ENCODE measurements at places on chromosomes 1 and 21. TPM values are rescaled to one million over a fixed set of nuclear protein-coding genes. Genes with fewer than 3 reads are reported as not detected.

DNA sequence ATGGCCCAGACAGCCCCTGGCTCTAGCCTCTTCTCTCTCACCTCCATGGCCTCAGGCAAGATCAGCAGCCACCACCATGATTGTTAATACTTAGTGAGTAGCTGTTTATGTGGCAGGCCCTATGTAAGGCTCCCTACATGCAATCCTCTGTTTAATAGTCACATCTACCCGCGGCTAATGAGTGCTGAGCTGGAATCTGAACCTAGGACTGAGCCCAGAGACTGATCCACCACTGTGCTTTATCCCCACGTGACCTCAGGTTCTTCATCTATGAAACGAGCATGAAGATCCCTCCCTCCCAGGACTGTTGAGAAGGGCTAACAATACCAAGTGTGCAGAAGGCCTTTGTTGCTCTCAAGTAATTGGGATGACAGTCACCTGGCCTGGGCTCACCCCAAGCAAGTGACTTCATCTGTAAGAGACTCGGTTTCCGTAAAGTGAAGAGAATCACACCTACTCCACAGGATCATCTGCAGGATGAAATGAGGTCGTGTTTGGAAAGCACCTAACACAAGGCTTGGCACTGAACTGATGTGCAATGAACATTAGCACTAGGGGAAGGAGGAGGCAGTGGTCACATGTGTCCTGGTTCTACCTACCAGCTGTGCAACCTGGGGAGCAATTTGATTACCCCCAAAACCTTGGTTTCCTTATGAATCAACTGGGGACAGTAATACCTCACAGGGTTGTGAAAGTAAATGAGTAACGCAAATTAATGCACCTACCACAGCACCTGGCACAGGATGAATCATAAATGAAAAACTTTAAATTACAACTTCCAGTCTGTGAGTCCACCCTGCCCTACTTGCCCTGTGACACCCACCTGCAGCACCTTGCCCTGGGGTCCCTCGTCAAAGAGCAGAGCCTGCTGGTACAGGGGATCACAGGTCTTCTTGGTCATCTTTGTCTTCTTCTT is 37.2 kb downstream of the RIMS3 start:
- H3K27me3 ChIP-seq, result no peaks in the 10 kb centered on the region
- peaks cover 22% of the 10 kb centered on the region for H3K36me3 ChIP-seq
- no peak overlapping the region for H3K4me3 ChIP-seq
- no peak for DNase-seq

GRCh38 chr1:59367301-59368007 is 70.6 kb downstream of the FGGY start:
- H3K27ac ChIP-seq, result peak overlapping the region; percentile 47
- peak; percentile 8 for DNase-seq
- peaks cover 11% of the 10 kb centered on the region for H3K4me1 ChIP-seq
- H3K27me3 ChIP-seq, result no peaks in the 10 kb centered on the region

- H3K4me1 ChIP-seq, result peaks cover 5% of the 10 kb centered on the region
- no peaks in the 10 kb centered on the region for H3K27me3 ChIP-seq
- no peak overlapping the region for H3K4me3 ChIP-seq
Observed at GRCh38 chr1:55575571-55576279, 360.6 kb upstream of the USP24 start.

DNA sequence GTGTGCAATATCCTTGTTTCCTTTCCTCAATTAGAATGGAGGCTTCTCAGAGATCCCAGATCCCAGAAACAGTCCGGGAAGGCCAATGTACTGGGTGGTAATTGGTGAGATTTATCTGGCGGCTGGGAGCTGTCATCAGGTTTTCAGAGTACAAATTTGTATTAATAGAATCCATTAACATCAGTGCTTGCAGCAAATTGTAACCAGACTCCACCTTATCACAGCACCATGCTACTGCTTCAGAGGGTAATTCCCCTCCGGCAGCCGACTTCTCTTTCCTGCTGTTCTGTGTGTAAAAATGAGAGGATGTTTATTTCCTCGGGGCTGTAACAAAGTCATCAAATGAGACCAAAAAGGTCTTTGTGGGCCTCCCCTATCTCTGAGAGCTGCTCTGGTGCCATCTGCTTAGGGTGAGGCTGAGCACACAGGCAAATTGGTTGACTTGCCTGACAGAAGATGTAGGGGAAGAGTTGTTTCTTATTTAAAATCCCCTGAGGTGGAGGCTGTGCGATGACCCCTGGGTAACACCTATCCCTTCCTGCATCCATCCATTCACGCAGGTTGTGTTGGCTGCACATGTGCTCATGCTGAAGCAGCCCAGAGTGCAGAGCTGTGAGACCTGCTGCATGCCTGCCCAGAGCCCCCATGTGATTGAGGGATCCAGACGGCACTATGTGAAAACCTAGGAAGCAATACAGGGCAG is 19.2 kb downstream of the NFASC start:
- H3K36me3 ChIP-seq, result no peaks in the 10 kb centered on the region
- H3K4me1 ChIP-seq, result peaks cover 56% of the 10 kb centered on the region
- H3K27ac ChIP-seq, result no peak overlapping the region
- no peak overlapping the region for H3K4me3 ChIP-seq
- no peaks in the 10 kb centered on the region for H3K27me3 ChIP-seq

DNA sequence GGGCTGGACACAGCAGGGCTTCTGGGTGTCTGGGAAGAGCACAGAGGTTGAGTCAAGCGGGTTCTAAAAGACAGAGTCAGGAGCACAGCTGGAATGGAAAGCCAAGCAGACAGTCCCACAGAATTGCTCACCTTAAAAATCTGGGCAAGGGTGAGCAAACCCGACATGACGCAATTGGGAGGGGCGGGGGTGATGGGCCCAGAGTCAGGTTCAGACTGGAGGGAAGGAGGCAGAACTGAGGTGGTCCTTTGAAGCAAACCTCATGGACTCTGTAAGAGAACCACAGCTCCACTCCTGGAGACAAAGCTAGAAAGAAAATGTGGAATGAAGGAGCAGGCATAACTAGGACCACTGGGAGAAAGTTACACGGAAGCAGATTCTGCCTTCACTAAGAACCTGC is 49.0 kb downstream of the FAM78B start:
- H3K4me1 ChIP-seq, result no peaks in the 10 kb centered on the region
- no peak overlapping the region for H3K27ac ChIP-seq
- no peak overlapping the region for H3K4me3 ChIP-seq
- H3K27me3 ChIP-seq, result no peaks in the 10 kb centered on the region

DNA sequence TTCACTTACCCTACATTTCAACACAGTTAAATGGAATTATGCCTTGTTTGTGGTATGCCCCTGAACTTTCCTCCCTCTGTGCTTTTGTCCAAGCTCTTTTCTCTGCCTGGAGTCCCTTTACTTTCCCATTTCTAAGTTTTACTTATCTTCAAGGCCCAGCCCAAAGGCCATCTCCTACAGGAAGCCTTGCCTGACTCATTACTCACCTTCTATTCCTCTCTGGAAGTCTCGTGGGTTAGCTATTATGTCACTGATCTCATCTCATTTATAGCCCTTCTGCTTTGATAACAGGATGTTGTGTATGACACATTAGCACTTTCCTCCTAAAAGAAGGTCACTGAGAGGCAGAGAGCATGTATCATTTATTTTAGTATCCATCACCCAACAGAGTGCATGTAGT is 78.8 kb upstream of the CD1D start:
- H3K27ac ChIP-seq, result no peak overlapping the region
- H3K4me3 ChIP-seq, result no peak overlapping the region
- H3K4me1 ChIP-seq, result no peaks in the 10 kb centered on the region
- H3K36me3 ChIP-seq, result no peaks in the 10 kb centered on the region
- H3K27me3 ChIP-seq, result no peaks in the 10 kb centered on the region
- no peak for DNase-seq

DNA sequence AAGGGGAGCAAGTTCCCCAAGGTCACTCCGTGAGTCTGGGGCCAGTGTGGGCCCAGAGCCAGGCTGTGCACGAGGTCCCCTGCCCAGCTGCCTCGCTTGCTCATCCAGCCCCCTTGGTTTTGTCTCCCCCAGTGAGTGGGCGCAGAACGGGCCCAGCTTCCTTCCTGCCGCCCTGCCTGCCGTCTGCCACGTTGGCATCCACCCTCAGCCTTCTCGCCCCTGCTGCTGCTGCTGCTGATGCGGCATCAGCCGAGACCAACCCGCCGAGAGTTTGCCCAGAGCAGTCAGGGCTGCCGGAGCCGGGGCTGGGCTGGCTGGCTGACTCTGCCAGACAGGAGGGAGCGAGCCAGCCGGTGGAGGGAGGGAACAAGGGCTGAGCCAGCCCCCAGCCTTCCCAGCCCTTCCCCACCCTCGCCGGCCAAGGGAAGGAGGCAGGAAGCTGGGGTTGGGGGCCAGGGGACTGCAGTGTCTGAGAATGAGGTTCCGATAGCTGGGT is 31.4 kb upstream of the WASF2 start:
- H3K4me3 ChIP-seq, result peak overlapping the region; percentile 59
- H3K4me1 ChIP-seq, result peaks cover 70% of the 10 kb centered on the region
- H3K27ac ChIP-seq, result peak overlapping the region; percentile 62
- no peaks in the 10 kb centered on the region for H3K36me3 ChIP-seq

DNA sequence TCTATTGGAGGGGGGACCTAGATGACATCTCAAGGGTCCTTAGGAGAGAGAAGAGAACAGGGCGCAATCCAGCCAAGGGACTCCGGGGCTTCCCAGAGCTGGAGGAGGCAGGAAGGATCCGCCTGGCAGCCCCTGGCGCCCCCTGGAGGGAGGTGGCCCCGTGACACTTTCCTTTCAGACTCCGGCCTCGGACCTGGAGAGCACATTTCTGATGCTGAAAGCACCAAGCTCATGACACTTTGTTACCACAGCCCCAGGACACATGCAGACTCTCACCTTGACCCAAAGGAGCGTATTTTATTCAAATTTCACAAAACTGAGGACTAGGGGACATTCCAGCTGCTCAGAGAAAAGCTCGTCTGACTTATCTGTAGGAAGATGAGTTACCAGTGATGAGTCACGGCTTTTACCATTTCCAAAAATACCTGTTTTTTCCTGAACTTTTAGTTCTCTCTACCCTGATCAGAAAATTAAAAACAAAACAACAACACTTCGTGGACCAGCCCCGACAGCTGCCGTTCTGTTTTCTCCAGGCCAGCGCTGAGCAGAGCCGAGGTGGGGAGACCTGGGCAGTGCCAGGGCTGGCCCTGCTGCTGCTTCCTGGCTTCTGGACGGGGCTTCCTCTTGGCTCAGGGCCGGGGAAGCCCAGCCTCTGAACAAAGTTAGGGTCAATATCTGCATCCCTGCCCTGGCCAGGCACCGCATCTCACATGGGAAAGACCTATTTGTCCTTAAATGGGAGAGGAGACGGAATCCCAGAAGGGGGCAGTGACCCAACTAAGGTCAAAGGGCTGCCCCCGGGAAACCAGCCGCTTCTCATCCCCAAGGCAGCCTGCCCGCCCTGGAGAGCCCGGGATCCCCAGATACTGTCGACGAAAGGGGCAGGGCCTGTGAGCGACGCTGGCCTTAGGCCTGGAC is 21.6 kb upstream of the POFUT2 start:
- no peaks in the 10 kb centered on the region for H3K27me3 ChIP-seq
- no peak for DNase-seq
- no peak overlapping the region for H3K4me3 ChIP-seq

GRCh38 chr1:14876747-14877146 is 276.8 kb upstream of the TMEM51 start:
- no peaks in the 10 kb centered on the region for H3K4me1 ChIP-seq
- H3K27ac ChIP-seq, result no peak overlapping the region
- no peaks in the 10 kb centered on the region for H3K36me3 ChIP-seq
- H3K4me3 ChIP-seq, result no peak overlapping the region

Gene NUDT4B
- total RNA-seq, result 47.0 TPM

- no peak for DNase-seq
- H3K27ac ChIP-seq, result no peak overlapping the region
- H3K27me3 ChIP-seq, result no peaks in the 10 kb centered on the region
- no peak overlapping the region for H3K4me3 ChIP-seq
Observed at GRCh38 chr1:53715478-53715877, 23.5 kb downstream of the GLIS1 start.

Gene ANKRD65
- 0.68 TPM for total RNA-seq

- H3K4me1 ChIP-seq, result peaks cover 7% of the 10 kb centered on the region
- no peaks in the 10 kb centered on the region for H3K36me3 ChIP-seq
- H3K27me3 ChIP-seq, result no peaks in the 10 kb centered on the region
- no peak for DNase-seq
Observed at GRCh38 chr1:147821883-147822282, 61.5 kb upstream of the GJA5 start.

Gene TADA1
- 5.7 TPM for total RNA-seq

DNA sequence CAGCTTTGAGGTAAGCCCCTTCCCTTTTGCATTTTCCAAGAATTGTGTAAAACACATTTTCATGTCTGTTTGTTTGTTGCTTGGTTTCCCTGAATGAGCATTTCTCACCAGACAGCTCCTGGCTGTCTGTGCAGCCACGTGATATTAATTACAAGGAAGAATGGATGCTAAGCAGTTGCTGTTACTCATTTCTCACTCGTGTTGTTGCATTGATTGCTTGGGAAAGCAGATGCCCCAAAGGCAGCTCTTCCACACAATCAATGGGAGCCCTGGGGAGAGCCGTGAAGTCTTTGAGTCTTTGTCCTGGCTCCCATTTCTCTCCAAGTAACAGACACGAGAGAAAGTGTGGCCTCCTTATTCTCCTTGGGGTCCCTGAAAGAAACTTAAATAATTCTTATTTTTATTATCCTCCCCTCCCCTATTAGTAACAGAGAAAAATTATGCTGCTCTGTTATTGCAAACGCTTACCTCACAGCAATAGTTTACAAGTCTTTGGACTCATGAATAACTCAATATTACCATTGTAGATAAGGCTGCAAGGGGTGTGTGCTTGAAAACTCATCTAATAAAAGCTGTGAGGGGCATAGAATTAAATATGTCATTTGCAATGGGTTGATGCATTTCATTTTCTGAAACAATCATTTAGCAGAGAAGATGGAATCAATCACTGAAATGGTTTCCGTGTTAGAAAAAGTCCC is 127.7 kb upstream of the CAMK1G start:
- no peak overlapping the region for H3K4me3 ChIP-seq
- no peak overlapping the region for H3K27ac ChIP-seq
- DNase-seq, result no peak
- H3K27me3 ChIP-seq, result no peaks in the 10 kb centered on the region

Gene VANGL2
- 0.27 TPM for total RNA-seq

Gene KRTAP13-2
- not detected for total RNA-seq

DNA sequence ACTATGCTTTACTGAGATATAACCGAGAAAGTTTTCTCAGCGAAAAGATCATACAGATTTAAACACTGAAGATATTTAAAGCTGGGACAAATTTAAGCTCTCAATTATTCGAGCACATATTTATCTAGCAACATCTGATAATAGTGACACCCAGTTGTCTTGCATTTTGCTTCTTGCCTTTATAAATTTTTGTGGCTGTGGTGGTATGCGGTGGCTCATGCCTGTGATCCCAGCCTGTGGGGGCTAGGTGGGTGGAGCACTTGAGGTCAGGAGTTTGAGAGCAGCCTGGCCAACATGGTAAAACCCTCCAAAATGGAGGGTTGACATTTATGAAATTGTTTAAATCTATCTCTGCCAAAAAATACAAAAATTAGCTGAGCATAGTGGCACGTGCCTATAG is 312.2 kb downstream of the SPATA17 start:
- no peak overlapping the region for H3K4me3 ChIP-seq
- H3K36me3 ChIP-seq, result no peaks in the 10 kb centered on the region
- no peak overlapping the region for H3K27ac ChIP-seq
- no peaks in the 10 kb centered on the region for H3K27me3 ChIP-seq
- H3K4me1 ChIP-seq, result no peaks in the 10 kb centered on the region

GRCh38 chr1:77534456-77534855 is 148.0 kb downstream of the ZZZ3 start:
- H3K4me1 ChIP-seq, result peaks cover 6% of the 10 kb centered on the region
- DNase-seq, result no peak
- H3K27me3 ChIP-seq, result no peaks in the 10 kb centered on the region
- H3K4me3 ChIP-seq, result no peak overlapping the region
- H3K27ac ChIP-seq, result no peak overlapping the region

Measured in thoracic aorta (tissue), 2 donors.